ENCODE measurements at places on chromosomes 12 and 14.
A peak's percentile ranks its signal among the peaks of the same experiment; 100 is the strongest.

DNA sequence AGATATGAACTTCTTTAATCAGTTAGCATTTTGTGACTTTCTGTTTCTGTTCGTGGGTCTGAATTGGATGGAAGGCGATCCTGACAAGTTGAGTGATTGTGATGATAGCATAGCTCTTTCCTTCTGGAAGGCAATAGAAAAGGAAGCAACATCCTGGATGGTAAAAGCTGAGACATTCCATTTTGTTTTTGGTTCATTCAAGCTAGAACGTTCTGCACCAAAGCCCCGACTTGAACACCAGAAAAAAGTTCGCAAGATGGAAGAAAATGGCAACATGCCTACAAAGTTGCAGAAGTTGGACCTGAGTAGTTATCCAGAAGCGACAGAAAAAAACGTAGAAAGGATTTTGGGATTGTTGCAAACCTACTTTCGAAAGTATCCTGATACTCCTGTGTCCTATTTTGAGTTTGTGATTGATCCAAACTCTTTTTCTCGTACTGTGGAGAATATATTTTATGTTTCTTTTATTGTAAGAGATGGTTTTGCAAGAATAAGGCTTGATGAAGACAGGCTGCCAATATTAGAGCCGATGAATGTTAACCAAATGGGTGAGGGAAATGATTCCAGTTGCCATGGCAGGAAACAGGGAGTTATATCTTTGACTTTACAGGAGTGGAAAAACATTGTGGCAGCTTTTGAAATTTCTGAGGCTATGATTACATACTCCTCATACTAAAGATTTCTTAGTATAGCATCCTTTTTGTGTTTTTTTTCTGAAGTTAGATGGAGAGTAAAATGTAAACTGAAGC lies 896 bp downstream of the EID3 start:
- no peak for DNase-seq

- no peak for DNase-seq
Measured at GRCh38 chr12:39813776-39814175, 194.2 kb upstream of the ABCD2 start.

DNA sequence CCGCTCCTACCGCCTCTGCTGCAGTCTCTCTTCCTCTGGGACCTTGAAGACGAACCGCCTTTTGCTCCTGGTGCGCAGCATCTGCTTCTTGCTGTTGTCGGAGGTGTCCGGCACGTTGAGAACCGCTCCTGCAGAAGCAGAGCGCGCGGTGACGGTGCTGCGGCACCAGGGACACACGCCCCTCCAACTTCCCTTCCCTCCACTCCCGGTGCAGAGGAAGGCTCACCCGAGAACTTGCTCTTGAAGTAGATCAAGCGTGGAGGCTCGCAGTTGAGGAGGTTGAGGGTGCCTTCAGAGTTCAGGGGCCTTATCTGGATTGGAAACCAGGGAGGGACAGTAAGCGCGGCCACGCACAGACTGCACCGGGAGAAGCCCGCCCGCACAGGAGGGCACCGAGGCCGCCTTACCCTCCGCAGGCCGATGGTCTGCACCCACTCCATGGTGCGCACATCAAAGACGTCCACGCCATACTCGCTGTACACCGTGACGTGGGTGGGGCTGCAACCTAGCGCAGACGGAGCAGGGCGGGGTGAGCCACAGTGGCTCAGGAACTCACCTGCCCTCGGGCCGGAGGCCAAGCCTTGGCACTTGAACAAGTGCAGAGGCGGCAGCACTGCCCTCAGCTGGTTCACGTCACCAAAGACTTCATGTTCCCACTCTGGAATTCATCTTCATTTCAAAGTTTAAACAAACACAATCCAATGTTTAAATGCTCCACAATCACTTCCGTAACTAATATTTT lies 17.5 kb downstream of the AMN start:
- DNase-seq = no peak

- no peak for DNase-seq
Measured at GRCh38 chr14:30906752-30907658, 32.6 kb downstream of the COCH start.

DNA sequence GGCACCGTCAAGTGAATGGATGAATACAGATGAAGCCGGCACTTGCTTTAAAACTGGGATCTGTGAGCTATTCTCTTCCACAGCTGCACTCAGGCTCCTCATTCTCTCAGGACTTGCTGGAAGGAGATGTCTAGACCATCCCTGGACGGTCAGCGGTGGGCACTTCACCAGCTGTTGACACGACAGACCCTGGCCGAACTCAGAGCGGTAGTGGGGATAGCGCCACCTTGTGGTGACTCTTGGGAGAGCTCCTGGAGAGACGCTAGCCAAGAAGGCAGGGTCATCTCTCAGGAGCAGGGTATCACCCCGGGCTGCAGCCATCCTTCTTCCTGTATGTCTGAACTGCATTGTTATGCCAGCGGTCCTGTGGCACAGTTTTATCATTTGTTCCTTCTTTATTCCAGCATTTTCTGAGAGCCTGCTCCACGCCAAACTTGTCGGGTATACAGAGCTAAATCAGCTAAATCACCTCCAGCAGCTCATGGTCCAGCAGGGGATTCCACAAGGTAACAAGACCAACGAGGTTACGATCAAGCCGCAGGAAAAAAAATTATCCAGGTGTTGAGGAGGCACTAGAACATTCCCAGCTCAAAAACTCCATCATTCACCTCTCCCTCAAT lies 10.0 kb downstream of the WNT1 start:
- DNase-seq = peak; percentile 60

DNA sequence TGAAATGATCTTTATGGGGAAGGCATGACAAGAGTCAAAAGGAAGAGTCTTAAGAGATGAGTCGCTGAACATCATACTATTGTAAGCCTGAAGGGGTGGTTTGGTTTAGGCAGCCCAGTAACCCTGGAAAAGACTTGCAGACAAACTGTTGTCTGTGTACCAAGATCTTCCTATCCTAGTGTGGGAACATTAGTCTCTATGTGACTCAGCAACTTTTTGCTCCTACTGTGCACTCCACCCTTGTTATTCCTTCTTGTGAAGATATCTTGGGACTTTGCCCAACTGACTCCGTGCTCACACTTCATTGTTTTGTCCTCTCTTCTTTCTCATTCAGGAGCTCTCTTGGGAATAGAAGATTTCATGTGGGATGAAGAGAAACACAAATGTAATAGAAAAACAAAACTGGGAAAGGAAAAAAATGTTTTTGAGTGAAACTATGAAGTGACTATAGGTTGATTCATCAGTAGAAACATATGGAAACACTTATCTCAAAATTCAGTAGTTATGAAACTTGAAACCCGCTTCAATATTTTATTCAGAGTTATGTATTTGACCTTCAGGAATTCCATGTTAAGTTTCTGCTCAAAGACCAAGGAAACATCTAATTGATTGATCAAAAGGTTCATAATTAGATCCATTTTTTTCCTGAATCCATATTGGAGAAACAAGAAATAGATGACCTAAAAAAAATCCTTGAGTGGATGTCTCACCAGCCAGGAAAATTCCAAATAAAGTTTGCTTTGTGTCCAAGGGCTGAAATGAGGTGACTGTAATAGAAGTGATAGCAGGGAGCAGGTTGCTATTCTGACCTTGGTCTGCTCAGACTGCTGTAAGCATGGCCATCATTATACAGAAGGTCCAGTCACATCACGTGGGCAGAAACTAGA lies 67.2 kb downstream of the BTG1 start:
- DNase-seq = no peak

DNA sequence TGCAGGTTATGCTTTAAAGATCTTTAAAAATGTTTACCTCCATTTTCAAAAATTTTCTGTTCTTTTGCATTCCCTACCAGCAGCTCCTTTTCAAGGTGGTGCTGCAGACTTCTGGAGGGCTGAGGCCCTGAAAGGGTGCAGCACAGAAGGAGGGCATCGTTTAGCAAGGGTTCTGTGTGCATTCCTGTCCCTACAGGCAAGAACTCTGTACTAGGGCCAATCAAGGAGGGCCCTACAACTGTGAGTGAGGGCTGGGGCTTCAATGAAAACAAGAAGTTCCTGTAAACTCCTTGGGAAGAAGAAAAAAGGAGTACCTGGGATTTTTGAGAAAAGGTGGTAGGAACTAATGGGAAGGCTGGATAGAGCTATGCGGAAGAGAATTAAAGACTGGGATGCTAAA lies 50.7 kb upstream of the CSRP2 start:
- DNase-seq = no peak

- no peak for DNase-seq
Measured at GRCh38 chr12:20183563-20183962, 184.8 kb upstream of the PDE3A start.

DNA sequence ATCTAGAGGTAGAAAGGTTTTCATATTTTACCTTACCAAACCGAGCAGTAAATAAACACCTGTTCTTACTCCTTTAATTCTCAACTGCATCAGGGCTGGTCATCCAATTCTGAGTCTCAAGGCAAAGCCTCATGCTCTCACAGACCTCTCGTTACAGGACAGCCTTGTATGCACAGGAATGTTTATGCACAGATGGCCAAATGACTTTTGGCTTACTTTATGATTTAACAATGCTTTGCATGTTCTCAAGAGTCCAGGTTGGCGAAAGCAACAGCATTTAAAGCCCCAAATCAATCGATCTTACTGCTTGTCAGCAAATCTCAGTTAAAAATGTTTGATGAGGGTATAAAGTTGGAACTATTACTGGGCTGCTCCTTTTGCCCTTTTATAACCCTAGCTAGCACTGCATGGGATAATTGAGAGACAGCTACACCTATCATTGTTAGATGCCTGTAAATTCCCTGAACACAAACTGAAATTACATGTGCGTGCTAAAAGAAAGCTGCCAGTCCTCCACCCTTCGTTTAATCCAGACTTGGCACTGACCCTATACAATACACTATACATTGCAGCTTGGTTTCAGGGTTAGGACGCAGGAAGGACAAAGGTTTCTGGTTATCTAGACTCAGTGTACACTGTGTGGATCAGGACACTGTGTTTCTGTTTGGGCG lies 63.6 kb downstream of the TMCC3 start:
- no peak for DNase-seq

DNA sequence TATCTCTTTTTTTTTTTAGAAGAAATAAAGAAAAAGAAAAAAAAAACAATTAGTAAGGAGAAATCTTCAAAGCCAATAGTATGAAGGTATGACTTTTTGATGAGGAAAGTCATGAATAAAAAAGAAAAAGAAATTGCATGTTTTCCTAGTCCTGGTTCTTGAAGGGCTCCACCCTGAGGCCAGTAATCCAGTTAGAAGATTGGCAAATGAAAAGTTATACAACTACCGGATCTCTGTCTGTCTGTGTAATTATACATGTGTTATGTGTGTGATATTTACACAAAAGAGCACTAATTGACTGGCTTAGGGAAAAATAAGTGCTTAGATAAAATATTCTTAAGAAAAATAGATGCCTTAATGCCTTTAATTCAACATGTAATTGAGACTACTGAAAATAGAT lies 28.4 kb downstream of the SDR9C7 start:
- no peak for DNase-seq

- DNase-seq = no peak
Measured at GRCh38 chr12:79360286-79360685, 330.5 kb downstream of the PAWR start.

- DNase-seq = no peak
Measured at GRCh38 chr12:29004936-29005304, 144.2 kb upstream of the FAR2 start.

- no peak for DNase-seq
Measured at GRCh38 chr12:63764481-63764880, 15.2 kb upstream of the RXYLT1 start.

DNA sequence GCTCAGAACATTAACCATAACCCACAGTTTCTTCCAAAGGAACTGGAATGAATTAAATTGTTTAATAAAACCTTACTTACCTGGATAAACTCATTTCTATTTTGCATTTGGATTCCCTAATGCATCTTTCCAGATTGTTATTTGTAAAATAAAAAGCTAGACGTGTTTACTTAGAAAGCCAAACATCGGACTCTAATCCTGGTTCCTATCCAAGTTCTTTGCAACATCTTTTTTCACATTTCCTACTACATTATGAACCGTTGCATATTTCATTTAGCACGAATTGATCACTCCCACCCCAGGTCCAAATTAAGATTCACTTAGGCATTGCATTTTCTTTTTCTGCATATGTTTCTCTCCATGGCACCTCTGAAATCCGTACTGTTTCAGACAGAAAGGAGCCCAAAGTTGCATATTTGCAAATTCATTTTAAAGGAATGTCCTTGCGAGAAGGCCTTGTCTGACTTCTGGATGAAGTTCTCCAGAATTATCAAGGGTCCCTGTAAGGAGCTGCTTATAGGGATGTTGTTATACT lies 164.4 kb upstream of the GSC start:
- DNase-seq = no peak

GRCh38 chr12:49969027-49969426 lies 3.7 kb upstream of the AQP6 start:
- DNase-seq = no peak

DNA sequence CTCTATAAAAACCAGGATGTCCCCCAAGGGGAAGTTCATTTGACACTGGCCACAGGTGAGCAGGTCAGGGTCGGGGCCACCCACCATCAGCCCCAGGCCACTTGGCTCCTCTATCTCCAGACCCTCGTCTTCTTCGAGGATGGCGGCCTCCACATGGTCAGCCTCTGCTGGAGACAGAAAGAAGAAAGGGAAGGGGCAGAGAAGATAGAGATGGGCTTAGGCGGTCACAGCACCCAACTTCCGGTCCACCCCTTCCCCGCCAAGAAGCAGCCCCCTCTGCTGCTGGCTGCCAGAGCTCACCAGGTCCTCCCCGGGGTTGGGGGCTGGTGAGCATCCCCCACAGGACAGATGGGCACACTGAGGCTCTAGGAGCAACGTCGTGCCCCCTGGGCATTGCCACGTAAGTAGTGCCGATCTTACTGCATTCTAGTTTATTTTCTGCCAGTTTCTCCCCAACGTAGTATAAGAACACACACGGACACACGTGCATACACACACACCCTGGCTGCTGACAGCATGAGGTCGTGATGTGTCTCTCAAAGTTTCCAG lies 14.2 kb downstream of the BCL11B start:
- no peak for DNase-seq

DNA sequence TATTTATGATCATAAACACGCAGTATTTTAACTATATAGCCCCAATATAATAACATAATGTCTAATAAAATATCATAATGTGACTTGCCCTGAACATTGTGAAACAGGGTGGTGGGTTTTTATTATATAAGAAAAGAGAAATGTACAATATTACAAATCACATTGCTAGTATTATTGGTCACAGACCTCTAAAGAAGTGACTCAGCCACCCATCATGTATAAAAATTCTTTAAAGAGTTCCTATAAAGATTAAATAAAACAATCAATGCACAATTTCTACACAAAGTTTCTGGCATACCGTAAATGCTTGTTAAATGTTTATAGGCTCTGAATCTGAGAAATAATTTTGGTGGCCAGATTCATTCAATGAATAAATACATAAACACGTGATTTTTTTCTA lies 28.9 kb downstream of the ABCC9 start:
- DNase-seq = no peak

GRCh38 chr14:87869619-87870583 lies 123.1 kb downstream of the GALC start:
- no peak for DNase-seq

- DNase-seq = no peak
Measured at GRCh38 chr12:129938089-129938488, 34.3 kb upstream of the TMEM132D start.

DNA sequence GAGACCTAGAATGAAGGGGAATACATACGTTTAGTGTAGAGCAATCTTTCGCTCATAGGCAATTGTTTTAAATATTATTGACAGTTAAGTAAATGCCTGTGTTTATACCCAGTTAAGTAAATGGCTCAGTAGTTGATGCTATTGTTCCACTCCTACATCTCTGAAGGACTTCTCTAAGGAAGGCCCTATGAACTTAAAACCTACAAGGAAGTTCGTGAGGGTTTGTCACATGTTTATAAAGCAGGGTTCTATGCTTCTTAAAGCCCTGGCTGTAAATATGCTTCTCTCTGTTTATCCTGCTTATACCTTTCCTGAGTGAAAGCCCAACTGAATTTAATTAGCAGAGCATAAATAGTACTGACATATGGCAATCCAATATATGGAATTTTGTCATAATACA lies 282.1 kb upstream of the NPAS3 start:
- DNase-seq = no peak
